ENCODE measurements at places on chromosomes 2 and 18.

GRCh38 chr2:68861330-68861729 is 9.9 kb downstream of the BMP10 start:
- no peak for DNase-seq

DNA sequence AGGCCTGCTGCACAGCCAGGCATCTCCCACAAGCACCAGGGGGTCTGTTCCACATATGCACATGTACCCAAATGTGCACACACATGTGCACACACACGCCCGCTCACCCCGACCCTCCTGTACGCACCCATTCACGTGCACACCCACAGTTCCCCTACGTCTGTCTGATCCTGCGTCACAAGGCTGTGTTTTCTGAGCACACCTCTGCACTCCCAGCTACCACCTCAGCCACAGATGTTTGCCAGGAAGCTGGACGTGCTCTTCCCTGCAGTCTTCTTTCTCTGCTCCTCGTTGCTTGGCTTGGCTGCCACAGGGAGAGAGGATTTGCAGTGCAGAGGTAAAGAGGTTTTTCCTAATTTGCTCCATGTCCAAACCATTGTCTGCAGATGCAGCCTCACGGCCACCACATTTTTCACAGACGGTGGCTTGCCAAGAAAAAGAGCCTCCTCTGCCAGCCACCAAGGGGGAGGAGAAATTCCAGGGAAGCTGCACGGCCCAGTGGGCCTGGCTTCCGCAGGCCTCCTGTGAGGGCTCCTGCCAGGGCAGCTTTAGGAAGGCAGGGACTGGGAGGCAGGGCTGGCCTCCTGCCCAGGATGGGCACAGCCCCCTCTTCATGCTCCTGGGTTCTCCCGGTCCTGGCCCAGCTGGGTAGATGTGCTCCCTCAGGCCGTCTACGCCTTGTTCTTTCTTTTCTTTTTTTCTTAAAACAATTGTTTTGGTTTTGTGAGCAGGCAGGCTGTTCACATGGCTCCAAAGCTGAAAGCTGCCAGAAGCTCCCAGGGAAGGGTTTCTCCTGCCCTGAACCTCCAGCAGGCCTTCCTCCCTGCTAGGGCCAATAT is 29.3 kb upstream of the HS6ST1 start:
- DNase-seq, result peak; percentile 90

DNA sequence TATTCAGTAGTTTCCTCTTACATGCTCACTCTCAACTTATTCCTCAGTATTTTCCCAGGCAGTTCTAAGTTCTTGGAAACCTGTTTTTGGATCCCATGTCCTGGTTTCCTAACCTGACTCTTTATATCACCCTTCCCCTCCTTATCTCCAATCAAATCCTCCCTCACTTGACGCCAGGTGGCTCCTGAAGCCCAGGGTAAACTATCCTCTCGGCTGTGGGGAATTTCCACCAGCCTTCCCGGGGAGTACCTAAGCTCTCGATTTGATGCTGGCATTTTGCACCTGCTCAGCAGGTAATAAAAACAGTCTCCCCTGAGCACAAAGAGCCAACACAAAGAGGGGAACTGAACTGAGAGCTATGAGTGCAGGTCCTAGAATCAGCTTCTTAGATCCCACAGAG is 538.0 kb downstream of the SLC4A3 start:
- DNase-seq, result no peak

GRCh38 chr2:30393510-30393909 is 53.5 kb upstream of the LCLAT1 start:
- DNase-seq, result no peak

DNA sequence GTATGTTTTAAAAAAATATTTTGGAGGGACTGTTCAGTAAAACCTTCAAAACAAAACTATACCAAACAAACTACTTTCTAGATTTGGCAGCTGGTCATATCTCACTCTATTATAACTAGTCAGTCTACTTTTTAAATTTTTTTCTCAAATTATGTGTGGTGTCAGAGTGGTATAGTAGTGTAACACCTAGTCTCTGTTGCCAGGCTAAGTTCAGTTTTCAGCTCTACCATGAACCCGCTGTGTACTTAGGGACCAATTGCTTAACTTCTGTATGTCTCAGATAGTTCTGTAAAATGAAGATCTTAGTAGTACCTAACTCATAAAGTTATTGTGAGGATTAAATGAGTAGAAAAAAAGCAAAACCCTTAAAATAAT is 54.3 kb downstream of the GPD2 start:
- DNase-seq, result no peak

DNA sequence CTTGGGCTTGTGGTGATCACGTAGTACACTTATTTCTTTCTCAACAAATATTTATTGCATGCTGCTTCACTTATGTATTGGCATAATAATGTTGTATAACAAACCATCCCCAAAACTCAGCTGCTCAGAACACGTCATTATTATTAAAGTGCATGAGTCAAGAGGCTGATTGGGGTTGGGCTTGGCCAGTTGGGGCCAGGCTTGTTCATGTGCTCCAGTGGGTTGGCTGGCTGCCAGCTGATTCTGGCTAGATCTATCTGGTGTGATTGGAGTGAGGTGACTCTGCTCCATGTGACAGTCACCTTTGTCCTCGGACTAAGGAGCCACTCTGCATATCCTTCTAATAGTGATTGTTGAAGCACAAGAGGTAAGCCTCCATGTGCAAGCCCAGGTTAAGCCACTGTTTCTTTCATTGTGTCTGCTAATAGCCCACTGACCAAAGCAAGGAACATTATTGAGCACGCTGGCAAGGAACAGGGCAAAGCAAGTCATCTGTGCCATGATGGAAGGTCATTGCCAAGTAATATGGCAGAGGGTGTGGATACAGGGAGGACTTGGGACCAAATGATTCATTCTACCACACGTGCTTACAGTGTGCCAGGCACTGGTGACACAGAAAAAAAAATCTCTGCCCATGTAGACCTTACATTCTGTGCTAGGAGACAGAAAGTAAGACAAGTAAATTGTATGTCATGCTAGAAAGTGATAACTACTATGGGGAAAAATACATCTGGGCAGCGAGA is 63.3 kb upstream of the TMEM182 start:
- DNase-seq, result no peak
